ENCODE measurements at places on chromosomes 1 and 21.
A peak's percentile ranks its signal among the peaks of the same experiment; 100 is the strongest.

GRCh38 chr1:78490861-78491450, at the start of gene PTGFR:
Gene PTGFR (plus strand): TSS chr1:78490974. CDS start chr1:78492744, 1,770 bp downstream.
- peak within 1 kb of the TSS; percentile 36 for H3K4me3 ChIP-seq
- H3K4me1 ChIP-seq, result peaks cover 16% of the 10 kb centered on the region
- no peak for DNase-seq
- H3K36me3 ChIP-seq, result no peaks in the 10 kb centered on the region
- no peaks in the 10 kb centered on the region for H3K27me3 ChIP-seq

DNA sequence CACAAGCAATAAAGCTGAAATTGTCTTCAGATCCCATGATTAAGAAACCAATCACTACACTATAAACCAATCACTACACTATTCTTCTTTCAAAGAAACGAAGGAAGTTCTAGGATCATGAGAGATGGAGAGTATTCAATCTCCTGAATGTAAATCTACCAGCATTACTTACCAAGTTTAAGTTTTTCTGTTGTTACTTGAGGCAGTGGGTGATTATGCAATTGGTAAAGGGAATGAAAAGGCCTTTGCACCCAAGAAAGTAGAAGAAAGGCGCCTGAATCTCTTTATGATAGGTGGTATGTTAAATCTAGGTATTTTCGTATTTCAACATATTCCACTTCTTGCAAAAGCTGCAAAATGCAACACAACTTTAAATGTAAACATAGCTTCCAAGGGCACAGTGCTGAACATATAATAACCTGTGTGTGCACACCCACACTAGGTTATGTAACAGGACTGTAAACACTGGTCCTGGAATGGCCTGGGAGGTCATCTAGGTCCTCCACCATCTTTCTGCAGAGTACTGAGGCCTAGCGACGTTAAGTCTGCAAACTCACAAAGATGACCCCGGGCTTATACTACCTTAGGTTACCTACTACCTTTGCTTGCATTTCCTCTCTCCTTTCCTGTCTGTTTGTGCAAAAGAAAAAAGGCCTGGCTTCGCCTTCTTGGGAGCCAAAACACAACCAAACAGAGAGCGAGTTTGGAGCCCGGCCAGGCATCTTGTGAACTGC, 1.1 kb upstream of the UAP1 start:
- no peaks in the 10 kb centered on the region for H3K27me3 ChIP-seq
- H3K27ac ChIP-seq, result peak overlapping the region; percentile 99
- DNase-seq, result no peak
- H3K36me3 ChIP-seq, result no peaks in the 10 kb centered on the region
- peak overlapping the region; percentile 93 for H3K4me3 ChIP-seq
- peaks cover 7% of the 10 kb centered on the region for H3K4me1 ChIP-seq

DNA sequence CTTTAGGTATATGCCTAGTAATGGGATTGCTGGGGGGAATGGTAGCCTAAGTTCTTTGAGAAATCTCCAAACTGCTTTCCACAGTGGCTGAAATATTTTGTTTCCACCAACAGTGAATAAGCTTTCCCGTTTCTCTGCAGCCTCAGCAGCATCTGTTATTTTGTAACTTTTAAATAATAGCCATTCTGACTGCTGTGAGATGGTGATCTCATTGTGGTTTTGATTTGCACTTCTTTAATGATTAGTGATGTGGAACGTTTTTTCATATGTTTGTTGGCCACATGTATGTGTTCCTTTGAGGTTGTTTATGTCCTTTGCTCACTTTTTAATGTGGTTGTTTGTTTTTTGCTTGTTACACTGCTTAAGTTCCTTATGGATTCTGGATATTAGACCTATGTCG, 237.4 kb downstream of the CENPF start:
- DNase-seq, result no peak
- H3K27ac ChIP-seq, result no peak overlapping the region
- no peaks in the 10 kb centered on the region for H3K4me1 ChIP-seq
- H3K27me3 ChIP-seq, result no peaks in the 10 kb centered on the region
- no peaks in the 10 kb centered on the region for H3K36me3 ChIP-seq
- H3K4me3 ChIP-seq, result no peak overlapping the region

- DNase-seq, result no peak
- no peaks in the 10 kb centered on the region for H3K36me3 ChIP-seq
- no peaks in the 10 kb centered on the region for H3K4me1 ChIP-seq
- H3K27ac ChIP-seq, result no peak overlapping the region
- no peak overlapping the region for H3K4me3 ChIP-seq
- no peaks in the 10 kb centered on the region for H3K27me3 ChIP-seq
Observed at GRCh38 chr1:189616893-189617292, 860.8 kb downstream of the BRINP3 start.

GRCh38 chr1:183569141-183569540, 21.1 kb downstream of the NCF2 start:
- no peaks in the 10 kb centered on the region for H3K4me1 ChIP-seq
- H3K27ac ChIP-seq, result peak overlapping the region; percentile 36

DNA sequence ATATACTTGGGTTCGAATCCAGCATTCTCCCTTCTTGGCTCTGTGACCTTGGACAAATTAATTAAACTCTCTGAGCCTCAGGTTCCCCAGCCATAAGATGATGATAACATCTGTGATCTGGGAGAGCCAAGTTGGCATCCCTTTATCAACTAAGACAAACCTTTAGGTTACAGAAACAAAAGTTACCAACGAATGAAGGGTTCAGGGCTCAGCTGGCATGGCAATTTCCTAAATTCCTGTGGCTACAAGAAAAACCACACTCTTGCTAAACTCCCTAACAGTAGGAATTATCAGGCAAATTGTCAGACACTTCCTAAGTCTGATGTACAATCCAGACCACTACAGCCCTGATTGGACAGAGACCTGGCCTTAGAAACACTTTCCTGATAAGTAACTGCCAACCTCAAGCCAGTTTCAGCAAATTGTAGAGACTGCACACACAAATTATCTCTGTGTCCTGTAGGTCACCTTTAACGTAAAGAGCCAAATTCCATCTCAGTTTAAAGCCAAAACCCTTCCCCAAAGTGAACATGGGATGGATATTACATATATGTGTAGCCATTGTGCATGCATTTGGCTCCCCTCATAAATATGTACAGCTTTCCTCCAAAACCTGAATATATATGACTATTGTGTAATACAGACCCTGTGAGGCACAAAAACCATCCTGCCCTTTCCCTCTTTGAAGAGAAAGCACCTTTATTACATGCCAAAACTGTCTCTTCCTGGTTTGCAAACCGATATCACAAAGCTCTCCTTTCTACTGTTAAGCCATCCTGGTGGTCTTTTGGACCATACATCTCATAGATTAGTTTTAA, 39.5 kb upstream of the EDARADD start:
- no peak overlapping the region for H3K27ac ChIP-seq
- no peaks in the 10 kb centered on the region for H3K36me3 ChIP-seq
- H3K4me3 ChIP-seq, result no peak overlapping the region
- no peaks in the 10 kb centered on the region for H3K27me3 ChIP-seq
- no peak for DNase-seq

DNA sequence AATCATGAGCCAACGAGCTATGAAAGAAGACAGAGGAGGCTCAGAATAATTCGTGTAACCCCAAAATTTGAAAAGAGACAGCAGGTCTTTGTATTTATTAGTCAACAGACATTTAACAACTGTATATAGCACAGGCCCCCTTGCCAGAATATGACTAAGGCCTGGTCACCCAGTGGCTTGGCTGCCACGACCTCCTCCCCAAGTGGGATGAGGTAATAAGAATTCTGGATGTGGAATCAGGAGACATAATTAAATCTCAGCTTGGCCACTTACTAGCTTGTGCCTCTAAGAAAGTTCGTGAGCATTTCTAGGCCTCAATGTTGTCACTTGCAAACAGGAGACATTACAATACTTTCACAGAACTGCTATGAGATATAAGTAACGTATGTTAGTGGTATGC, 134.2 kb upstream of the TNFSF4 start:
- no peaks in the 10 kb centered on the region for H3K27me3 ChIP-seq
- H3K36me3 ChIP-seq, result no peaks in the 10 kb centered on the region
- no peaks in the 10 kb centered on the region for H3K4me1 ChIP-seq
- no peak overlapping the region for H3K27ac ChIP-seq

- DNase-seq, result no peak
- no peaks in the 10 kb centered on the region for H3K4me1 ChIP-seq
- no peaks in the 10 kb centered on the region for H3K27me3 ChIP-seq
- no peak overlapping the region for H3K4me3 ChIP-seq
- H3K36me3 ChIP-seq, result no peaks in the 10 kb centered on the region
Observed at GRCh38 chr1:222104694-222105392, 363.0 kb upstream of the DUSP10 start.

- peak overlapping the region; percentile 62 for H3K27ac ChIP-seq
- no peaks in the 10 kb centered on the region for H3K36me3 ChIP-seq
- no peak overlapping the region for H3K4me3 ChIP-seq
- peaks cover 26% of the 10 kb centered on the region for H3K27me3 ChIP-seq
- H3K4me1 ChIP-seq, result peaks cover 13% of the 10 kb centered on the region
Observed at GRCh38 chr1:227793079-227793947, 22.2 kb upstream of the PRSS38 start.

DNA sequence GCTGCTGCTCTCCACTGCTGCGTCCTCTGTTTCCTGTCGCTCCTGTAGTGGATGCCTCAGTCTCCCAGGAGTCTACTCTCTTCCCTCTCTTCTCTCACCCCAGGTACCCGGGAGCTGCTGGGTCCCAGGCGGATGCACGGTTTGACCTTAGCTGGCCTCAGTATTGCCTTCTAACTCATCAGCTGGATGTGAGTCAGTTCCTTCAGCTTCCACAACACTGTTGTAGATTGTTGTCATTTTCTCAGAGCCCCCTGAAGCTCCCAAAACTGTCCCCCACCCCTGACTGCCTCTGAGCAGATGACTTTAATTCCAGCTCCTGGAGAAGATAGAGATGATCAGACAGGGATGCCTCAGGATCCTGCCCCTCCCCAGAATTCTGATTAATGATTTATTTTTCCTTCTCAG, 7.2 kb downstream of the CNIH3 start:
- H3K4me3 ChIP-seq, result no peak overlapping the region
- H3K27me3 ChIP-seq, result peaks cover 43% of the 10 kb centered on the region
- no peaks in the 10 kb centered on the region for H3K36me3 ChIP-seq
- DNase-seq, result no peak

DNA sequence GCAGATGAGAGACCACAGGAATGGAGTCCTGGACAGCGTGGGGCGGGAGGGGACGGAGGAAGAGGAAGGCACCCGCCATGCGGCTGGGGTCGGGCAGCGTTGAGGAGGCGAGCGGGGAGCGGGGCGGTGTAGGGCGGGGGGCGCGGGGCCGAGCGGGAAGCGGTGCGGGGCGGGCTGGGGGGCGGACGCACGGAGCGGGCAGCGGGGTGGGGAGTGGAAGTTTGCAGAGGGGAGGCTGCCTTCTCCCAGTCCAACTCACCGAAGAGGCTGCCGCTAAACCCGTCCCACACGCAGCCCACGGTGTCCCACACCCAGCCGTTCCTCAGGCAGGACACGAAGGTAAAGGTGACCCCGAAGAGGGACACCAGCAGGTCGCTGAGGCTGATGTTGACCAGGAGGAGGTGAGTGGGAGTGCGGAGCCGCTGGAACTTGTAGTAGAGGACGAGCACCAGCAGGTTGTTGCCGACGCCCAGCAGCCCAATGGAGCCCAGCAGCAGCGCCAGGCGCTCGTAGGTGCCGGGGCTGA, 483 bp downstream of the CHML start:
- peak overlapping the region; percentile 90 for H3K4me3 ChIP-seq
- H3K4me1 ChIP-seq, result no peaks in the 10 kb centered on the region
- DNase-seq, result no peak
- peak overlapping the region; percentile 94 for H3K27ac ChIP-seq

DNA sequence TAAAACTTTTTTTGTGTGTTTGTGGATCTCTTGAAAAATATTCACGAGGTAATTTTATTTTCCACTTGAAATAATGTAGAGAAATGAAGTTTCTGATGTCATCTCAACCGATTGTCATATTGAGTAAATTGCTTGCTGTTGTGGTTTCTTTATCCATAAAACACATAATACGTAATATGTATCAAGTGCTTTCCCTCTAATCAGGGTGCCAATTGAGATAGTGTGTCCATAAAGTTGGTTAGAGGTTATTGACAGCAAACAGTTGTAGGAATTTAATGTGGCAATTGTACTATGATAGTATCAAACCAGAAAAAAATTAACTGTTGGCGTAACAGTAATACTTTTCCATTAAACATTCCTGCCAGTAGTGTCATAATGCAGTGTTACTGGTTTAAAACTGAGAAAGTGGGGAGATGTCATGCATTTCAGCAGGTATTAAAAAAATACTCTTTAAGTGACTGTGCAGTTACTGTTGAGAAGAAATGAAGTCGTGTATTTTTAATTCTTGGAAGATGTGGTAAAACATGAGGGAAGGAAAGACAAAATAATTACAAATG, 38.3 kb downstream of the USP25 start:
- H3K4me3 ChIP-seq, result no peak overlapping the region
- no peak for DNase-seq

DNA sequence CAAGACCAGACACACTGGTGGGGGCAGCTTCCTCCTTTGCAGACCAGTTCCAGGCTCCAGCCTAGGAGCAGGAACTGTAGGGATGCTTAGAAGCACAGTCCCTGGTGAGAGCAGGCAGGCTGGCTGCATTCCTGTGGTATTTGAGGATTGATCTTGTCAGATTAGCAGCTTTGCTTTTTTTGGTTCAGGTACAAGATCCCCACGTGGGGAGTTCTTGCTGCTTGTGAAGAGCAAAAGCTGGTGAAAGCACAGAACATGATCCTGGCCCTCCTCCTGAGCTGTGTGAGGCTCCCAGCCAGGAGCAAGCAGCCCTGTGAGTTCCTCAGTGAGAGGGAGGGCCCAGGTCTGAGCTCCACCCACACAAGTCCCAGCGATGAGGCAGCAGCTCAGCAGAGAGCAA, 75.3 kb upstream of the ARTN start:
- H3K4me1 ChIP-seq, result peaks cover 9% of the 10 kb centered on the region
- no peak overlapping the region for H3K4me3 ChIP-seq
- H3K27me3 ChIP-seq, result no peaks in the 10 kb centered on the region
- DNase-seq, result no peak

GRCh38 chr1:158008630-158009029, 15.2 kb downstream of the KIRREL1 start:
- no peak for DNase-seq
- H3K27ac ChIP-seq, result peak overlapping the region; percentile 90
- H3K4me1 ChIP-seq, result peaks cover 35% of the 10 kb centered on the region

- H3K4me1 ChIP-seq, result no peaks in the 10 kb centered on the region
- H3K27me3 ChIP-seq, result no peaks in the 10 kb centered on the region
- H3K4me3 ChIP-seq, result no peak overlapping the region
Observed at GRCh38 chr1:171245458-171246064, 2.7 kb upstream of the FMO1 start.

DNA sequence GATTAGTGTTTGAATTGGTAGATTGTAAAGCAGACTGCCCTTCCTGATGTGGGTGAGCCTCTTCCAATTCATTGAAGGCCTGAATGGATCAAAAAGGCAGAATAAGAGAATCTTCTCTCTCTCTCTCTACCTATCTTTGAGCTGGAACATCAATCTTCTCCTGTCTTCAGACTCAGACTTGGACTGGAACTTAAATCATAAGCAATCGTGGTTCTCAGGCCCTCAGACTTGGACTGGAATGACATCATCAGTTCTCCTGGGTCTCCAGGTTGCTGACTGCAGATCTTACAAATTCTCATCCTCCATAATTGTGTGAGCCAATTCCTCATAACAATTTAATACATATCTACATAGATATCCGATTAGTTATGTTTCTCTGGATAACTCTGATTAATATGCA, 66.8 kb downstream of the IER5 start:
- DNase-seq, result no peak
- no peak overlapping the region for H3K4me3 ChIP-seq
- H3K27me3 ChIP-seq, result no peaks in the 10 kb centered on the region
- H3K4me1 ChIP-seq, result peaks cover 51% of the 10 kb centered on the region
- no peak overlapping the region for H3K27ac ChIP-seq

GRCh38 chr1:40919475-40920011, 57.4 kb upstream of the CITED4 start:
- no peak overlapping the region for H3K4me3 ChIP-seq
- H3K27ac ChIP-seq, result no peak overlapping the region
- H3K27me3 ChIP-seq, result no peaks in the 10 kb centered on the region

- DNase-seq, result no peak
- peak overlapping the region; percentile 42 for H3K27ac ChIP-seq
- no peak overlapping the region for H3K4me3 ChIP-seq
- no peaks in the 10 kb centered on the region for H3K27me3 ChIP-seq
Observed at GRCh38 chr1:36269408-36269838, 36.7 kb upstream of the SH3D21 start.

All from esophagus squamous epithelium (tissue), 5 donors.